Breast epithelium (tissue), 4 donors: ENCODE measurements at places on chromosomes 2 and 18.

DNA sequence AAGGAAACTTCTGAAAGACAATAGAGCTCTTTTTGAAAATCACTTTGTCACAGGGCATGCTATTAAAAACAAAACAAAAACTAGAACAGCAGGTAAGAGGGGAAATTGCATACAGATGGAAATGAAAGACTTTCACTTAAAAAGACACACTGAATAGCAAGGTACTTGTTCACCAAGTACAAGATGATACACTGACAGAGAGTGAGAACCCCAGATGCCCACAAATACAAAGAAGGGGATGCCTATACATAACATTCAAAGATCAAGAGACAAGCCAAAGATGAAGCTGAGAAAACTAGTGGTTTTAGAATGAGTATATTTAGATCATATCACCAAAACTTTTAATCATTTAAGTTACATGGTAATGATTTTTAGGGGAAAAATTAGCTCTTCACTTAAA lies 60.7 kb downstream of the ASXL2 start:
- no peak for DNase-seq

GRCh38 chr2:182228073-182228473 lies 198.8 kb downstream of the PDE1A start:
- no peak for DNase-seq

DNA sequence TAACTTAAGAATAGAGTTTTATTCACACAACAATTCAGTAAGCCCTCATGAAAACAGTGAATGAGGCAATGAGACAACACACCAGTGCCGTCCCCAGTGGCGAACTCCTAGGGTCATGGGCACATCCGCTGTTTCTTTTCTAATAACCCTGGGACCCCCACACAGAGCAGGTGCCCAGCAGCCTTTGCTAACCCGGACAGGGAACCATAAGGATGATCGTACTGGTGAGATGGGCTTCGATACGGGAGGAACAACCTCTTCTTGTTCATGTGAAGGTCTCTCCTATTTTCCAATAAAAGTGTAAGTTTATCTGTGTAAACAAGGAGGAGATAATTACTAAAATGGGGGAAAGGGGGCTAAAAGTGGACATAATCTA lies 97.4 kb upstream of the MGAT4A start:
- no peak for DNase-seq

GRCh38 chr2:1266351-1266750 lies 146.9 kb upstream of the TPO start:
- DNase-seq: no peak

DNA sequence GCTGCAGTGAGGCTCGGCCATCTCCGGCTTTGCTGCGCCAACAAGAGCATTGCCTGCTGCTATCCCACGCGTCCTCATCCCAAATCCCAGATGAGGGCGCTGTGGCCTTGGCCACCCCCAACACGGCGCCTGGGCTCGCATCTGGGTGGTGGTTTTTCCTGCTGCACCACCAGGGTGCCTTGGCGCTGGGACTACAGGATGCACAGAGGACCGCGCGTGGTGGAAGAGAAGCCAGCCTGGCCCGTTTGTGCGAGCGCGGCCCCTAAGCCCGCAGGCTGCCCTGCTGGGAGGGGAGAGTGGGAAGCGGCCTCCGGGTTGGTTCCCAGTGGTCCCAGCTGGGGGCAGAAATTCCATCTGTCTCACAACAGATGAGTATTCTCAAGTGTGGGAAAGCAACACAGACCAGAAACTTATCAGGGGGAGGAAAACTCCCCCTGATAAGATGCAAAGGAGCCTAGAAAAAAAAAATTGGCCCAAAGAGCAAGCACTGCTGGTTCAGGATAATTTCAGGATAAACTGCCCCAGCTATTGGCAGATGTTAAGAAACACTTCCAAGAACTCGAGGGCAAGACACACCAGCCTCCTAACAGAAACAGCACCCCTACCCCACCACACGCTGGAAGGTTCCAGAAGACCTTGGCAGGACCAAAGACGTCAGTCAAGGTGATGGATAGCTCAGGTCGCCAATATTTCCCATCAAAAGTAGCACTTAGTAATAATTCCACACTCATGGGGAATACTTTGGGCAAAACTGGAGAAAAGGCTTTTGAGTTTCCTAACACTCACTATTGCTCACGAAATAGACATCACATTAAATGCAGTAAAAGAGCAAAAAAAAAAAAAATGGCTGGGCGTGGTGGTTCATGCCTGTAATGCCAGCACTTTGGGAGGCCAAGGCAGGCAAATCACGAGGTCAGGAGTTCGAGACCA lies 152.1 kb downstream of the PXDN start:
- no peak for DNase-seq

DNA sequence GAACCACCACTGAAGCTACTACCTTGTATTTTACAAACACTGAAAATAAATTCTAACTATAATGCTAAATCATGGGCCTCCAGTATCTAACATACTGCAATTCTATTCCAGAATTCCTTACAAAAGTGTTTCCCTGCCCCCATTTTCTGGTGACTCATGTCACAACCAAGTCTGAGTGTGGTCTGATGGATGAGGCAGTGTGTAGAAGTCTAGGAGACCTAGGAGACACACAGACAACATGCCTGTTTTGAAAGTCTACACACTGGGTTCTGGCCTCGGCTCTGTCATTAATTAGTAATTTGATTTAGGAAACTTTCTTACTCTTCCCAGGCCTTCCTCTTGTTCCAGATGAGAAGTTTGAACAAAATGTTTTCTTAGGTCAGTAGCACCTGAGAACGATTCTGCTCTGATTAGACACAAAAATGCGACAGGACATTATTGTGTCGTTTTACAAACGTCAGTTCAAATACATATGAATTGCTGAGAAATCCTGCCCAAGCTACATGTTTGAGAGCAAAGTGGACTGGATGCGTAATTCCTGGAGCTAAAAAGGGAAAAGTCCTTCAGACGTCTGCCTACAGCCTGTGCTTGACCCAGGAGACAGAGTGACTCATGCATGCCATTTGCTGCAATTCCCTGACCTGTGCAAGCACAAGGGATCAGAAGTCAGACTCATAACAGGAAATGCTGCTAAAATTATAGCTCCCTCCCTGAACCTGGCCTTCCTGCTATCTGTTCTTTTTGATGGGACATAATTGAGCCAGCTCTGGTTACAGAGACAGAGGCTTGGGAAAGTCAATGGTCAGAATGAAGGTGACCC lies 494.4 kb downstream of the SOX11 start:
- no peak for DNase-seq

DNA sequence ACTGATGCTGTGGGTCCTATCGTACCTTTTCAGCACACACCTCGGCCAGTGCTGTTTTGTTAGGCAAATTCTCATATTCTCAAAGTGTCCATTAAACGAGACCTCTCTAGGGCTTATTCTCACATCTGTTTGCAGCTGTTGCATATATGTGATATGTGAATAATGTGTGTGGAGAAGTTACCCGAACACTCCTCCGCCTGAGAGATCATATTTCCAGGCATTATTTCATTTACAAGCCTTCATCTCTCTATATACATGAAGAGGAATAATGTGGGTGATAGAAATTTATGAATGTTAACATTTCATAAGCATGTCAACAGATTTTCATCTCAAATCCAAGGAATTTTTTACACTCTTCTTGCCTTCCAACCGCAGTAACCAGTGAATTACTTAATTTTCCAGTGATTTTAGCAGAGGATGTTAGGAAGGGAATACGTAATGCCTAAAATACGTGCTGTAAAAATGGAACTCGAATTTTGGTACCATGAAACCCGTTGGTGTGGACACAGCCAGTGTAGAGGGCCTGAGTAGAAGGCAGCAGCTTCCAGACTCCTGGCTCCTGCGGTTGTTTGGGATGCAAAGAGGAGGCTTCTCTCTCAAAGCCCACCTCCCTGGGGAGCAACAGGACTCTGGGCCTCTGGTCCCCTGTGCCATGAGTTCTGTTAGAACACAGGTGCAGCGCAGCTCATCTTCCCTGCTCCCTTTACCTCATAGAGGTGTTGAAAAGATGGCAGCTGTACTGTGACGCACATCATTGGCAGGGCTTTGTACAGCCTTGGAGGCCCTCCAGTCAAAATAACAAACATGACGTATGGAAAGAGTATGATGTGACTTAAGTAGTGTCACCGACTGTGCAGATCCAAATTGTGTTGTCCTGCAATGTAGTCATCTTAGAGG lies 280.1 kb downstream of the NEDD4L start:
- DNase-seq: no peak

DNA sequence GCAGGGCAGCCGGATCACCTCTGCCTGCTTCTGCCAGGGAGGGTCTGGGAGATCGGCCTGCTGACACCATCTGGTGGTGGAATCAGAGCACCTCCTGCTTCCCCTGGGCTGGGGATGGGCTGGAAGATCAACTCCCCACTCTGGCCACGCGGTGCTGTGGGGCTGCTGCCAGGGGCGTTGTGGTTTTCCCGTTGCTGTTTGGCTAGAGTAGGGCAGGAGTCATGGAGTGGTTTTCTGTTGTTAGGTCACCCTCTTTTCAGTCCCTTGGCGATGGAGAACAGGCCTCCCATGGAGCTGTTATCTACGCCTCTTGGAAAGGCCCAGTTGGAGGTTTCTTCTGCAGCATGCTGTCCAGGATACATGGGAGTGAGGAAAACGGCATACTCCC lies 15.2 kb downstream of the BCL2L11 start:
- no peak for DNase-seq

GRCh38 chr18:44900627-44901026 lies 219.9 kb downstream of the SETBP1 start:
- DNase-seq: no peak

- no peak for DNase-seq
Measured at GRCh38 chr2:38203446-38203810, 127.5 kb upstream of the CYP1B1 start.

DNA sequence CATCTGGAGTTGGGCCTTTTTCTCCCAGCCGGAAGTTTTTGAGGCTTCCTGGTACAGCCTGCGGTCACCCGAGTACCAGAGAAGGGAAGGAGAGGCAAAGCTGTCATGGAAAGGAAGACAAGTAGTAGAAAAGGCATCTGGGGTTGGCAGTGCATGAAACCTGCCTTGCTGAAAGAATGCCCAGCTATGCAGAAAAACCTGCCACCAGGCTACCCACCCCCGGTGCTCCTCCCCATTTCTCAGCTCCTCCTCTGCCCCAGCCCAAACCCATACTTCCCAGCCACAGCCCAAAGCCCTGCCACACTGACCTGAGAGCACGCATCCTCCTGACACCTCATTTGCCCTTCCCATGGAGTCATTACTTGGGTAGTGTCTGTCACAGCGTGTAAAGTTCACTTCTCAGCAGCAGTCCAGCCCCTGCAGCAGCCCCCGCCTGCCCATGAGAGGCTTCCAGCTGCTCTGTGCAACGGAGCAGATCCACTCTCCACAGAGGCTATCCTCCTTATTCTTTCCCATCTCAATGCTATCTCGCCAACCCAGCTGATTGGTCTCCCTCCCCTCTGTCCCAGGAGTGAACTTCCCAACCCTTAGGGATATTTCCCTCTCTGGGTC lies 40.4 kb upstream of the MAL start:
- peak; percentile 17 for DNase-seq

GRCh38 chr2:240915526-240916341 lies 9.6 kb downstream of the CROCC2 start:
- DNase-seq: no peak

- no peak for DNase-seq
Measured at GRCh38 chr2:84459944-84460429, 907 bp upstream of the SUCLG1 start.

- DNase-seq: no peak
Measured at GRCh38 chr2:29033656-29034055, 40.7 kb downstream of the PCARE start.

DNA sequence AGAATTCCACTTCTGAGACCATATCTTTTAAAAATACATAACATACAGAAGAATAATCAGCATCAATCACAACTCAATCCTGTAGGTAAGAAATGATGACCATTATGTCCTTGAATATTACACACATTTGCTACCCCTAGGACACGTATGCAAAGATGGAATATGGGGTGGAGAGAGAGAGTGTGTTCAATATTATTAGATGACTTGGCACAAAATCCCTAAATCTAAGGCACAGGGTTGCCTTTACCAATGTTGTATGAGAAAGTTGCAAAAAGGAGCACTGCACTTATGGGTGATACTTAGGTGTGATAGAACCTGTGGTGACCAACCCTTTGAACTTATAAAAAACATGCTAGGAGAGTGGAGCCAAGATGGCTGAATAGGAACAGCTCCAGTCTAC lies 326.2 kb upstream of the FSHR start:
- no peak for DNase-seq

- no peak for DNase-seq
Measured at GRCh38 chr2:27822049-27822448, 50.5 kb downstream of the MRPL33 start.

GRCh38 chr2:8371653-8372052 lies 310.2 kb upstream of the ID2 start:
- DNase-seq: no peak

- no peak for DNase-seq
Measured at GRCh38 chr2:30643674-30644073, 163.6 kb downstream of the CAPN13 start.

DNA sequence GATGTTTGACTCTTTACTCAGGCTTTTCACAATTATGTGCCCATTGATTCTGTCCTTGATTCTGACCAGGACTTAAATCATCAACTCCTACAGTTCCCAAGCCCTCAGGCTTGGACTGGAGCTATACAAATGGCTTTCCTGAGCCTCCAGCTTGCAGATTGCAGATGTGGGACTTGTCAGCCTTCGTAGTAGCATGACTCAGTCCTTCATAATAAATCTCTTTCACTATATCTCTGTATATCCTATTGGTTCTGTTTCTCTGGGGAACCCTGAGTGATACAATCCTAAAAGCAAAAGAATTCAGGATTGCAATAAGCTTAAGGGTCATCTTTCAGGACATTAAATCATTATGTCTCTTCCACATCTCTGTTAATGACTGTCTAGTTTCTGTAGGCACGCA lies 356.6 kb downstream of the RIT2 start:
- no peak for DNase-seq

DNA sequence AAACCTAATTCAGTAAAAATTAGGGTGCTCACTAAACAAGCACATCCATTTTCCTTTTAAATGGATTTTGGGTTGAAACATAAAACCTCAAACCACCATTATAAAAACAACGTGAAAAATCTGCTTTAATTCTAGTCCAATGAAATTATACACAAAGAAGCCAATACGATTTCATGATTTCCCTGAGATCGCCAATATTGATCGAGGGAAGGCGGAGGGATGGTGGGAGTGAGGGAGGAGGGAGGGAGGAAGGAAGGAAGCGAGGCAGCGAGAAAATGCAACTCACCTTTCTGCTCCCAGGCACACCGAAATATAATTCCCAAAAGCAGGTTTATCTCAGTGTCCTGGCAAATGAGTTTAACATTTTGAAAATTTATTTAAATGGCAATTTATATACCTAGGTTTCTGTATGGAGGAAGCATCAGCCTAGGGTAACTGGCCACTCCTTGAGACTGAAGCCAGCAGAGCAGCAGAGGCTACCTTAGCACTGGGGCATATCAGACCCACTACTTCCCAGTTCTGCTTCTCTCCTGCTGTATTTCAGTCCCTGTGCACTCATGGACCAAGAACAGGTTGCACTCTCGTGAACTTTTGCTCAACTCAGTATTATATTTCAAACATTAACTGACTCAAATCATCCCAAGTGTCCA lies 2.3 kb upstream of the ONECUT2 start:
- DNase-seq: no peak

- no peak for DNase-seq
Measured at GRCh38 chr18:5543773-5544389, at the start of gene EPB41L3. Gene EPB41L3, minus strand, starts transcription at chr18:5543997. Its CDS starts 54,814 bp downstream, at chr18:5489183.

- DNase-seq: peak; percentile 39
Measured at GRCh38 chr2:240635121-240635997, 10.1 kb downstream of the GPR35 start.
